ENCODE measurements at places on chromosomes 5 and 9. TPM values are rescaled to one million over a fixed set of nuclear protein-coding genes. Genes with fewer than 3 reads are reported as not detected.

The MARCOL gene
- not detected for total RNA-seq

The ZNF879 gene
- total RNA-seq = 0.47 TPM

The PDE4D gene
- 14.9 TPM for total RNA-seq

The PCDHGB2 gene
- 0.57 TPM for total RNA-seq

The DNM1 gene
- total RNA-seq = 14.0 TPM

The PCDHGA8 gene
- total RNA-seq = not detected
